Urinary bladder (tissue), 4 donors: ENCODE measurements at places on chromosomes 2 and 18. TPM values are rescaled to one million over a fixed set of nuclear protein-coding genes. Genes with fewer than 3 reads are reported as not detected.

The SLC4A5 gene
- 0.92 TPM for polyA plus RNA-seq

The IL36G gene
- polyA plus RNA-seq, result not detected

DNA sequence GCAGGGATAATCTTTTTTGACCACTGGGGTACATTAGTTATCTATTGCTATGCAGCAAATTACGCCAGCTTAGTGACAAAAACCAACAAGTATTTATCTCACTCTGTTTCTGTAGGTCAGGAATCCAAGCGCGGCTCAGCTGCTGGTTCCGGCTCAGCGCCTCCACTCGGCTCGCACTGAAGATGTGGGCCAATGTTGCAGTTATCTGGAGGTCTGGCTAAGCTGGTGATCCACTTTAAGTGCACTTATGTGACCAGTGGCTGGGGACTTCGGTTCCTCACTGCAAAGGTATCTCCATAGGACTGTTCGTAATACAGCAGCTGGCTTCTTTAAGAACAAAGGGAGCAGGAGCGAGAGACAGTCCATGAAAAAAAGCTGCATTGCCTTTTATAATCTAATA lies 591.9 kb downstream of the TMEM182 start:
- no peak for DNase-seq

The DPP10 gene
- polyA plus RNA-seq, result 0.32 TPM

DNA sequence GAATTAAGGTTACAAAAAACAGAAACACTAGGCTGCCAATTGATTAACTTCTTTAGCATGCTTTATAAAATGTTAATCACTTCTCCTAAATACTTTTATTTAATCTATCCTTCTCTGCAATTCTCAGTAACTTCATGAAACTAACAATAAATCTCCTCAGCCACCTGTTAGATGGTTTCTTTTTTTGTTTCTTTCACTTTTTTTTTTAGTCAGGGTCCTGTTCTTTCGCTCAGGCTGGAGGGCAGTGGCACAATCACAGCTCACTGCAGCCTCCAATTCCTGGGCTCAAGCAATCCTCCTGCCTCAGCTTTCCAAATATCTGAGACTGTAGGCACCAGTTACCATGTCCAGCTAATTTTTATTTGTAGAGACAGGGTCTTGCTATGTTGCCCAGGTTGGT lies 213.4 kb upstream of the STK17B start:
- DNase-seq, result no peak

The PARD6G gene
- polyA plus RNA-seq, result 5.9 TPM
